Aortic smooth muscle cell (primary cell): ENCODE measurements at places on chromosomes 1 and 21. TPM values are rescaled to one million over a fixed set of nuclear protein-coding genes. Genes with fewer than 3 reads are reported as not detected.

CD84 gene
- under 0.01 TPM in 1 of 2 replicates, not detected in the other for total RNA-seq

RHD gene
- total RNA-seq: not detected in 2 replicates

LENEP gene
- total RNA-seq: 0.66 and 0.99 TPM in 2 replicates

LRRC71 gene
- 0.13 and 0.75 TPM in 2 replicates for total RNA-seq

C1orf116 gene
- total RNA-seq: under 0.01 TPM in 1 of 2 replicates, not detected in the other

FCAMR gene
- total RNA-seq: not detected in 2 replicates

CRABP2 gene
- 7.3 and 8.6 TPM in 2 replicates for total RNA-seq

STUM gene
- not detected in 2 replicates for total RNA-seq

RGS5 gene
- total RNA-seq: 12.7 and 76.0 TPM in 2 replicates
